ENCODE measurements at places on chromosomes 16 and 17. TPM values are rescaled to one million over a fixed set of nuclear protein-coding genes. Genes with fewer than 3 reads are reported as not detected.

The RNFT1 gene
- 36.7 TPM for polyA plus RNA-seq

DNA sequence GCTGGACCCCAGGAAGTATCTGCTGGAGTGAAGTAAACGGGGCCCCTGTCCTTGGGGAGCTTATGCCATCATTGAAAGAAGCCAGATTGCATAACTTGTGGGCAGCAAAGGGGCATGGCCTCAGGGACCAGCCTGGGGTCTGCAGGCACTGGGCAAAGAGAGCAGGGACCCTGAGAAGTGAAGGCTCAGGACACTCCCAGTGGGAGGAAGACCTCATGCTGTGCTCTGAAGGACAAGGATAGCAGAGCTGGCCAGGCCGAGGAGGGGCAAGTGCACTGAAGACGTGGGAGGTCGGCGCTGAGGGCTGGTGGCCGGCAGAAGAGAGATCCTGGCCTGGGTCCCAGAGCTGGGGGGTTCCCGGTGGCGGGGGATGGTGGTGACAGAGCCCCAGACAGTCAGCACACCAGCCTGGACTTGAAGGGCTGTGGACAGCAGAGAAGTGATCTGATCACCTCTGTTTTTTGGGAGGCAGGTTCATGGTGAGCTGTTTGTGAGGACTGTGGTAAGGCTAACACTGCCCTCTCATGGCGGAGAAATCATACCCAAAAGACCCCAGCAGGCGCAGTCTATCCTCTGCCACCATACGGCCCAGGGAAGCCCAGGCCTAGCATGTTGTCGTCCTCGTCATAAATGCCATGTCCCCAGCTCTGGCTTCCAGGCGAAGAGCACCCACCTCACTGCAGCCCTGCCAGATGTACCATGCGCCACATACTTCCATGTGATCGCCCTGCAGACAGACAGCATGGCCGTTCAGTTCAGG, 7.1 kb upstream of the CNP start:
- no peak for DNase-seq

DNA sequence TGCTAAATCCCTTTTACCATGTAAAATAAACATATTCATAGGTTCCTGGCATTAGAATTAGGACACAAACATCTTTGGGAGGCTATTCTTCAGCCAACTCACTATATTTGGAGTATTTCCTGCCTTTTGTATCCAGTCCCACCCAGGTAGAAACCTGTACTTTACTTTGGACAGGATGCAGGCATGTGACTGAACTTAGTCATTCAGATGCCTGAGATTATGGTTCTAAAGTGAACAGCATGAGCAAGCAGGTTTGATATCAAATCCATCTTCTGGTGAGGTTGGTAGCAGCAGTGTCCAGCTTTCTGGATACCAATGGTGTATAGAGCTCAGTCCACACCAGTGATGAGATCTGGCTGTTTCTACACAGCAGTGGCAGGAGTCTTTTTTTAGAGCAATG, 20.2 kb downstream of the CA10 start:
- no peak for DNase-seq

- no peak for DNase-seq
Observed at GRCh38 chr17:17870247-17870646, 33.5 kb upstream of the SREBF1 start.

GRCh38 chr17:63676584-63676983, 23.3 kb downstream of the LIMD2 start:
- DNase-seq = no peak

DNA sequence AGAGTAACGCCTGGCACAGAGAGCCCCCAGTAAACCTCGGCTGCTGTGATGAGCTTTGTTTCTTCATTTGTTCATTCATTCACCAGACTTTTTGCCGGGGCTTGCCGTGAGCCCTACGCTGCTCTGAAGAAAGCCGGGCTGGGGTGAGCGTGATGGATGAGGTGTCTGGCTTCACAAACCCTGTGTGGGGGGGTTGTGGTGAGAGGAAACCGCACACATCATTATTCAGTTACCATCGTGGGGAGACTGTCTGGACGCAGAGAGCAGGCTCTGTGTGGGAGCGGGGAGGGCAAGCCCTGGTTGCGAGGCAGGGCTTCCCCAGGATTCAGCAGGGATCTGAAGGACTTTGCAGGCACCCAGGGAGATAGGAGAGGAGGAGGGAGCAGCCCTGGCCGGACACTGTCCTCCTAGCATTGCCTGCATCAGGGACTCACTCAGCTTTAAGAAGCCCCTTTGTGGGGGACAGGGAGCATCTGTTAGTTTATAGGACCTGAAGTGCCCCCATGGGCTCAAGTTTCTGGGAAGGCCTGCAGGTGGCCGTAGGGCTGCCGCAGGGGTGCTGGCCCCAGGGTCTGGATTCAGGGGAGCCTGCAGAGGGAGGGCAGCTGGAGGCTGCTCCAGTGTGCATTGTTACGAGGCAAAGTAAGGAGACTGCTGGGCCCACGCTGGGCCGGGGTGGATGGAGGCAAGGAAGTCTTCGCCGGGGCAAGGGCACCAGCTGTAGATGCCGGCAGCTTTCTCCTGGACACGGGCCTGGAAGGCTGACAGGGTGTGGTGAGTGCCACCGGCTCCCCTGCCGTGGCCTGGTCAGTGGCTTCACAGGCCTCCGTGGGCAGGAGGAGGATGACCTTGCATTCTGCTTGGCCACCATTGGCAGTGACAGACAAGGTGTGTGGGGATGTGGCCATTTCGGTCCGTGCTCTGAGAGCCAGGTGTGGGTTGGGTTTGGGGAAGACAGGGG, 334.5 kb downstream of the SEC14L1 start:
- DNase-seq = no peak

DNA sequence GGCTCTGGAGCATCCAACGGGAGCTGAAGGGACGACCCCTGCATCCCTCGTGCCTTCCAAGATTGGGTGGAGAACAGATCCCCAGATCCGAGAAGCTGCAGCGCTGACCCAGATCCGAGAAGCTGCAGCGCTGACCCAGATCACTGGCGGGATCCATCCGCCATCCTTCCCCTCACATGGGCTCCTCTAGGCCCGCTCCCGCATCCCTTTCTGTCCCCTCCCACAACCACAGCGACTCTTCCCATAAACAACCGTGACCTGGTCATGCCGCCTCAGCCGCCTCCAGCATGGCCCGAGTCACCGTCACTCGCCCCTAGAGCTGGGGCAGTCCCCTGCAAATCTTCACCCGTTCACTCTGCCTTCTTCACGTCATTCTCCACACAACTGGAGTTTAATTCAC, 124.9 kb downstream of the UTP18 start:
- no peak for DNase-seq

Data from left kidney (tissue), 8 donors.